ENCODE measurements at places on chromosomes 1 and 21.

DNA sequence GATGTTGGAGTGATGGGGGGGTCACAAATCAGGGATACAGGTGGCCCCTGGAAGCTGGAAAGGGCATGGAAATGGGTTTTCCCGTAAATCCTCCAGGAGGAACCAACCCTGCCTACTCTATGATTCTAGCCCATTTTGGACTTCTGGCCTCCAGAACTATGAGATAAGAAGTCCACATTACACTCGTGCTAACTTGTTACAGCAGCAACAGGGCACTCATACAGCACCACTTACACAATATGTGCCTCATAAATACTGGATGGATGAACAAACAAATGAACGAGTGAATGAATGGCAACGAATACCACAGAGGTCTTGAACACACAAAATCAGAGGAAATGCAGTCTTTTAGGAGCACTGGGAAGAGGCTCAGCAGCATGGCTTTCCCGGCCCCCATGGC, 531.3 kb downstream of the NPHP4 start:
- no peak for DNase-seq

DNA sequence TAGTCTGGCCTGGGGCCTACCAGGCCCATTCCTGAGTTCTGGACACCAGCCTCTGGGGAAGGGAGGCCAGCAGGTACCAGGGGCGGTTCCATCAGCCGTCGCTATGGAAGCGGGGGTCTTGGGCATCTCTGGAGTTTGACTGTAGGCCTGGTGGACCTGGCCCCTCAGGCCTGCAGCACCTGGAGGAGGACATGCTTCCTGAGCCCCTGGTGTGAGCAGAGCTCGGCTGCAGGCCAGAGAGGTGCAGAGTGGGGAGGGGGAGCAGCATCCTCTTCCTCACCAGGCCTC, 7.8 kb downstream of the MYBPH start:
- DNase-seq = no peak

DNA sequence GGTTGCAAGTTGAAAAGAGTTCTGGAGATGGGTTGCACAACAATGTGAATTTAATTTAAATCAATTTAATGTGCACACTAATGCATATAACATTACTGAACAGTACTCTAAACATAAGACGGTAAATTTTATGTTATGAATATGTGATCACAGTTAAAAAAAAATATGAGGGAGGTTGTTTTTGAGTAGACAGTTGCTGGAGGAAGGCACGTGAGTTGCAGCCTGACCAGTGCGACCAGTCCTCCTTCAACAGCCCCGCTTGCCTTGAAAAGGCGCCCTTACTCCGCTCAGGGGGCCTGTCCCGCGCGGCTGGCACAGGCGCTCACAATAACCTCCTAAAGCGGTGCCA, 322 bp upstream of the OLIG1 start:
- no peak for DNase-seq

GRCh38 chr1:246324711-246325110, 182.4 kb downstream of the SMYD3 start:
- no peak for DNase-seq

- no peak for DNase-seq
Measured at GRCh38 chr1:54360165-54361005, 45.8 kb downstream of the SSBP3 start.

GRCh38 chr1:208951908-208952307, 631.6 kb upstream of the CAMK1G start:
- DNase-seq = no peak

GRCh38 chr1:77287535-77287934, 5.7 kb downstream of the AK5 start:
- DNase-seq = no peak

GRCh38 chr21:45531393-45532215, 10.6 kb downstream of the SLC19A1 start:
- no peak for DNase-seq

GRCh38 chr1:71086331-71086730, 5.5 kb upstream of the ZRANB2 start:
- no peak for DNase-seq

DNA sequence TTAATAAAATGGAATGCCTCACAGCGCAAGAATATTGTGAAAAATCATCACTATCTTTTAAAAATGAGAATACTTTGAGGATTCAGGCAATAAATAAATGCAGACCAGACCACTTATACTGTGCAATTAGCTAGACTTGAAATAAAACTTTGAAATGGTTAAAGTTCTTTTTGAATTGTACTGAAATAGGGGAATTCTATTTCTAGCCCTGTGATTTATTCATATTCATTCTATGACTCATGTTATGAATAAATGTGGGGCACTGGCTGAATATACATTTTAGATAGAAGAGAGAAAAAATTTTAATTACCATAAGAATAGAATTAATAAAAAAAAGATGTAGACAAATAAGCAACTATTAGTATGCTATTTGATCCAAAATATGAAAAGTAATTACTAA, 16.4 kb upstream of the USP25 start:
- DNase-seq = no peak

DNA sequence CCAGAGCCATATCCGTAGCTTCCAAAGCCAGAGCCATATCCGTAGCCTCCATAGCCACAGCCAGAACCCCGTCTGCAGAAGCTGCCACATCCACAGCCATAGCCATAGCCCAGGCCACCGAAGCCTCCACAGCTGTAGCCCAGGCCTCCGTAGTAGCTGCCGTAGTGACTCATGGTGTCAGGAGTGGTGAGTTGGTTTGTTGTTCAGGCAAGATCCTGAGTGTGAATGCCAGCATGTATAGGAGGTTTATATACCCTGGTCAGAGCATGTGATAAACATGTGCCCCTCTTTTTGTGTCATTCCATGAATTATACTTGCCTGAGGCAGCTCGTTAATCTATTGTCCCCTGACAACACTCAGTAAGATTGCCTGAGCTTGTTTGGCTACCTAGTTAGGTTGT, at the start of gene KRTAP19-1:
TSS of gene KRTAP19-1 (minus strand) at position 223 of the 400 bp plus-strand sequence. CDS start at position 173, 50 bp downstream.
- DNase-seq = no peak

- no peak for DNase-seq
Measured at GRCh38 chr1:31571340-31572295, 4.7 kb upstream of the TINAGL1 start.

- no peak for DNase-seq
Measured at GRCh38 chr1:63759778-63760177, 14.0 kb upstream of the ROR1 start.

GRCh38 chr1:209207701-209208286, 375.7 kb upstream of the CAMK1G start:
- DNase-seq = peak; percentile 94

DNA sequence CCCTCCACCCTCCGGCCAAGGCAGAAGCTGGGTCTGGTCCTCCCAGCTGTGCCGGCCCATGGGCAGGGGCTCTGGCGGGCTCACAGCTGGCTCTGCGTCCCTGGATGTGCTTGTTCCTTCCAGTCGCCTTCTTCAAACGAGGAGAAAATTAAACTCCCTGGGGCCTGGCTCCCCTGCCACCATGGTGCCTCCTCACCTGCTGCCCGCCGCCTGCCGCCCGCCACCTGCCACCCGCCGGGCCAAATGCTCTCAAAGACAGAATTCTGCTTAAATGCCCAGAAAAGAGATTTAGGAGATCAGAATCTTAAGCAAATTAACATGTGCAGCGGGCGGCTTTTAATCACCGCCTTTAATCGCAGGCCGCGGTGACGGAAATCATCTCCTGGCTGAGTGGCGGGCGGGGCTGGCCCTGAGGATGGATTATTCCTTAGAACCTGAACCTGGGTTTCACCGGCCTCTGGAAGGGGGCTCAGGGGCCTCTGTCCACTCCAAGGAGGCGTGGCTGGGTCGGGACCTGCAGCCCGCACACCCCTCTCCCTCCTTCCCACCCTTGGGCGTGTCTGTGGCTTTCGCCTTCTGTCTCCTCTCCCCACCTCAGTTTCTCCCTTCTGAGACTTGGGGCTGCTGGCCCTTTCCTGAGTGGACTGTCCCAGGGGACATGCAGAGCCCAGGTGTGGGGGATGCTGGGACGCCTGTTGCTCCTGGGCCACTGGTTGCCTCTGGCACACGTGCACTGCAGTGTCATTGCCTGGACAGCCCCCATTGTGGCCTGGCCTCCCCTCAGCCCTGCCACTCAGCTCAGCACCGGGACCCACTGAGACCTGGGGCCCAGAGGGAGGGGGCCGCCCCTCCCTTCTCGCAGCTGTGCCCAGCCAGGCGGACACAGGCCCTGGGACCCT, 10.5 kb upstream of the PLCH2 start:
- DNase-seq = peak; percentile 19

GRCh38 chr1:36542024-36542961, 59.6 kb upstream of the CSF3R start:
- DNase-seq = no peak

DNA sequence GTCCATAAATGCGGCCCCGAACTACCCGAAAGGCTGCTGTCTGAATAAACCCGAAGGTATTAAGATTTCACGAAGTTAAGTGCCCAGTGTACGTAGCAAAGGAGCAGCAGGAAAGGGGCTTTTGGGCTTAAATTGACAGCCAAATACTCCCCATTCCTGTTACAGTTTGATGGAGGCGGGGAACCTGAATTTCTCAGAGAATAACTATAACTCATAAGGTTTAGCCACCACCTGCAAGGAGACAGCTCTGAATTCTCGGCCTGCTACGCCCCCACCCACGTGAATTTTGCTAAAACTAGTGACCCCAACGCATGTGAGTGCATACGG, 5.2 kb downstream of the GFI1 start:
- no peak for DNase-seq

- peak; percentile 79 for DNase-seq
Measured at GRCh38 chr1:8858888-8859706, 19.4 kb downstream of the ENO1 start.

GRCh38 chr1:24018611-24019580, 38.8 kb upstream of the SRSF10 start:
- DNase-seq = peak; percentile 96

DNA sequence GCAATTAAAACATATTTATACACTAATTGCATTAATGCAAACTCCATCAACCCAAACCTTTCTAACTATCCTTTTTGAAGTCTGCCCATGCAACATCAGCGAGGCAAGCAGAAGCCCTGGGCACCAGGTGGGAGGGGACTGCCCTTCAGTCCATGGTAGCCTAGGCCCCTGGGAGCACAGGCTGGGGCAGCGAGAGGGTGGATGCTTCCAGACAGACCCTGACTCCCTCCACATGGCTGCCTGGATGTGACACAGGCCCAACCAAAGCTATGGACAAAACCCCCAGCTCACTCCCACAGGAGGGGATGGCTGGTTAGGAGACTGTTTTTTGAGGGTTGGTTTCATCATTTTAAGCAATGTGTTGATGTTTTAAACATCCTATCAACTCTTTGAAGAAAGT, 17.8 kb upstream of the LRRC47 start:
- no peak for DNase-seq

- no peak for DNase-seq
Measured at GRCh38 chr1:200437556-200438203, 27.8 kb upstream of the ZNF281 start.

DNA sequence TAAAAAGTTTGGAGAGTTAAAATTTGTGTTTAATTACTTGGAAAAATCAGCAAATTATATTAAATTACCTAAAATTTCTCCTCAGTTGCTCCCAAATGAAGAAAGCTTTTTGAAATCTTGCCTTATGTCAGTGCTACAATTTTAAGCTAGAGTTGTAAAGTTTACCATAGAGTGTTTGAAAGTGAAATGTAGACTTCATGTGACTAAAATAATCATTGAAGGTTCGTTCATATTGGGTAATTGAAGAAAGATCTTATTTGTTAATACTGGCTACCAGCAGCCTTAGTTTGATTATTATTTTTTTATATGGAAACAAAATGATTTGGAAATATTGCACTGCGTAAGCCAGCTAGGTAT, 4.4 kb downstream of the DYRK1A start:
- DNase-seq = no peak

DNA sequence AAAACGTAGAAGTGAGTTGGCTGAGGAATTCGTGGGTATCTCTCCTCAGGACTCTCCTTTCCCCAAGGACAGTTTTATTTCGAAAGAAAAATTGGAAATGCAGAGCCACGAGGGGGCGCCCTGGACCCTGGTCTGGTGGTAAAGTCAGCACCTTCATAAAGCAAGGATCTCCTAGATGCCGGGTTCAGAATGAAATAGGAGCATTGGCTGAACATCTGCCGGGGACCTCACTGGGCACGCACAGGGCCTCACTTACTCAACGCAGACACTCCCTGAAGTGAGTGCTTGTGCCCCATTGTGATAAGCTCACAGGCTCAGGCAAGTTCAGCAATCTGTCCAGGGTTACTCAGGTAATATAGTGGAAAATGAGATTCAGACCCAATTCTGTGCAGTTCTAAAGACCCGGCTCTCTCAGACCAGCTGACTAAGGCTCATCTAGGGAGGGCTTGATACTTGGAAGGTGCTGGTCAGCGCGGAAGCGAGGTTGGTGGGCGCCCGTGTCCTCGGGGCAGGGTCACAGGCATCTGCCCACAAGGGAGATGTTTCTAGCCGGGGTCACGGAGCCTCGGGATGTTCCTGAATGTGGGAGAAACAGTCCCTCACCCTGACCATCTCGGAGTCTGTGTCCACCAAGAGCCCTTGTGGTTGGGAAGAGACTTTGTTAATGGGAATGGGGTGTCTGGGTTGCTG, 55.7 kb upstream of the ETV3 start:
- peak; percentile 87 for DNase-seq

GRCh38 chr1:218466341-218467010, 121.3 kb downstream of the TGFB2 start:
- DNase-seq = no peak

GRCh38 chr1:114979278-114979891, 50.2 kb upstream of the TSHB start:
- peak; percentile 83 for DNase-seq

DNA sequence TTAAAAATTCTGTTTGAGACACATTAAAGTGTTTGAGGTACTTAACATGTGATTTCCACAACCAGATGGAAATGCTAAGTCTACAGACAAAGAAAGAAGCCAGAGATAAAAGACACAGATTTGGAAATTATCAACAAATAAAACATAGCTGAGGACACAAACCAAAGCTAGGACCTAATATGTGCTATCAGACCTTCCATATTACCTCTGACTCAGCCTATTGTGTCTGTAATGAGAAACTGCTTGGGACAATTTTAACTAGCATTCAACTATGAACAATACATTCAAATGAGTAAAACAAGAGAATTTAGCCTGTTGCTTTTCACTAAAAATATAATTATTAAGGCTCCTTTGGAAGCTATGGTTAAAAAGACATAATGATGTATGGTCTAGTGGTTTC, 54.6 kb downstream of the WNT2B start:
- no peak for DNase-seq

GRCh38 chr1:94130851-94131595, 10.1 kb upstream of the ABCA4 start:
- peak; percentile 20 for DNase-seq

DNA sequence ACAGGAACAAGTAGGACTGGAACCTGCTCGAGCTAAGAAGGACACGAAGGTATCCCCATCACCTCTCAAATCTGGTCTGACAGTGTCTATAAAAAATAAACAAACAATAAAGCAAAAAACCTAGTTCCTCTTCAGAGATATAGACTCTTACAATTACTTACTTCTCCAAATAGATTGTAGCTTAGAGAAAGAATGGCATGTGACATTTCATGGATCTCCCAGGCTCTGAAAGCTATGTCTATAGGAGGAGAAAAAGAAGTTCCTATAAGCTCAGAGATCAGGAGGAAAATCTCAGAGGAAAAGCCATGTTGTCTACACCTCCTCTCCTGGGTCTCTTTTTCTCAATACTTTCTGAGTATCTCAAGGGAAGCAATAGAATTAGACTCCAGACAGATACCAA, 12.3 kb upstream of the OR10J5 start:
- DNase-seq = no peak
